HS-5 (cell line): ENCODE measurements at places on chromosomes 13 and 19.

DNA sequence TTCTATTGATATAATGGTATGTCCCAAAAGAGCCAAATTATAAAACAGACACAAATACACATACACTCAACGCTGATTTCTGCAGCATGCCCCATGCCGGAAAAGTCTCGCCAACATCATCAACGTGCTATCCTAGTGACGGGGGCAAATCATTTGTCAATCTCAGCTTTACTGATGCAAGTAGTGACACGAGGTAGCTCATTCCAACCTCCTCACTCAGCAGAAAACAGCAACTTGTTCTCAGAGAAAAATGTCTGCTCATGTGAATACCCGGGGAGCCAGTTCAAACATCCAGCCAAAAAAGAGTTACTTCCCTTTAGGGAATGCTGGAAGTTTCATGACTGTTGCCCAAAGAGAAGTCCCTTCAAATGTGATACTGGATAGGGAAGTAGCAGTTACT is 46.3 kb downstream of the SOX21 start:
- DNase-seq, result no peak

DNA sequence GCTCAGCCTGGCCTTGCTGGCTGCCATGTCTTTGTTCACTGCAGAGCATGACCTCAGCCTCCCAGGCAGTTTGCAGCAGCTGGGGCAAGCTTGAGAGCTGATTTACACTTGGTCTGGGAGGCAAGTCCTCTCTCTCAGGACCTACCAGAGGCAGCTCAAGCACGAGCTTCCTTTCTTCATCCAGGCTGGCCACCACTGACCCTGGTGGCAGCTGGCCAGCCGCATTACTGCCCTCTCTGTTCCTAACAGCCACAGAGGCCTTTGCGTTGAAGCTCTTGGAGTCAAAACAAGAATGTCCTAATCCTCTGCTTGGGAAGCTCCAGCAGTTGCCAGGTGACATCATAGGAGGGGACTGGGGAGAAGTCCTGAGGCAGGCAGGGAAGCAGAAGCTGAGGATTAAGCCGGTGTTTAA is 85.7 kb downstream of the NUFIP1 start:
- no peak for DNase-seq

DNA sequence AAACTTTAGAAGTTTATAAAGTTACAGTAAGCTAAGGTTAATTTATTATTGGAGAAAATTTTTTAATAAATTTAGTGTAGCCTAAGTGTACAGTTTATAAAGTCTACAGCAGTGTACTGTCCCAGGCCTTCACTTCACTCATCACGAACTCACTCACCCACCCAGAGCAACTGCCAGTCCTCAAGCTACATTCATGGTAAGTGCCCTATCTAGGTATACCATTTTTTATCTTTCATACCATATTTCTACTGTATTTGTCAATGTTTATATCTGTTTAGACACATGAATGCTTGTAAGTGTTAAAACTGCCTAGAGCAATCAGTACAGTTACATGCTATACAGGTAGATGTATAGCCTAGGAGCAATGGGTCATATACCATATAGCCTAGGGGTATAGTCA is 12.5 kb downstream of the INTS6 start:
- no peak for DNase-seq

DNA sequence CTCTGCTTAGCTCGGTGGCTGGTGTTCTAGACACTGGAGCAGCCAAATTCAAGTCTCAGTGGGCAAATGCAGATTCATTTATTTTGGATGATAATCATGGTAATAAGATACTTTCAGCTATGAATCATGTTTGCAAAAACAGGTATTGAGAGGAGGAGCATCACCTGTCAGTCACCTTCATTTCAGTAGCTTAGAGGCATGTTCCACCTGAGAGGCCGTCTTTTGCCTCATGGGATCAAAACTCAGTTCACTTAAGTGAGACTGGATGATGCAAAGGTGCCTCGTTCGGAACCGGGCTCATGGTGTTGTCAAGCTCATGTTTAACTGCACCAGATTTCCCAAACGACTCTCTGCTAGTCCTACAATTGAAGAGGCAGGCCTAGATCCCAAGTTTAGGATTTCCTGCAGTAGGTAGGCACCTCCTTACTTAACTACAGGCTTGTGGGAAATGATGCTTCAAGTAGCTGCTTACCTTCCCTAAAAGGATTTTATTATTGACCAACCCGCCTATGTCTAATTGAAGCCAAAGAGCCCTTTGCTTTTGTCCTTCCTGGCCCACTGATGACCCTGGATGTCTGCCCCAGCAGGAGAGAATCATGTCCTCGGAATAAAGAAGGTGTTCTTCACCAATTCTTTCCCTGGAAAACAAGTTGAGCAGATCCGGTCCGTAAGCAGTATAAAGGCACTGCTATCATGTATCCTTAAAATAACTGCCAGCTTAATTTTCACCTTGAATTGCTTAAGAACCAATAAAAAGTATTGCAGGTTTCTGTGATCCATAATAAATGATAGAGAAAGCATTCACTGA is 60.0 kb downstream of the ZAR1L start:
- DNase-seq, result no peak

GRCh38 chr19:40590464-40591265 is 10.5 kb upstream of the LTBP4 start:
- no peak for DNase-seq

DNA sequence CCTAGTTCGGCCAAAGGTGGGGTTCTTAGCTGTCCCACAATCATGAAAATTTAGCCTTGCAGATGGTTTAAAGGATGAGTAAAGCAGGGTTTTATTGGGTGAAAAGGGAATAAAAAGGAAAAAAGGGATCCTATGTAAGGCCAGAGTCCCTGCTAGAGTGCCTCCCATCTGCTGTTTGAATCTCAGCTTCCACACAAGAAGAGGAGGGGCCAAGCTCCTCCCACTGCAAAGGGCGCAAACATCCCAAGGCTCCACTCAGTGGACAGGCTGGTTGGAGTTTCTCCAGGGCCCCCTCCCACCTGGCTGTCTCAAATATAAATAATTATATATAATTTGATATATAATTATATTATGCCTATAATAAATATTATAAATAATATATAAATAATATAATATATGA is 1272.1 kb upstream of the PCDH20 start:
- no peak for DNase-seq

- DNase-seq, result no peak
Measured at GRCh38 chr13:47555235-47555634, 445.8 kb downstream of the SUCLA2 start.

GRCh38 chr19:31560086-31561060 is 211.1 kb upstream of the TSHZ3 start:
- no peak for DNase-seq

DNA sequence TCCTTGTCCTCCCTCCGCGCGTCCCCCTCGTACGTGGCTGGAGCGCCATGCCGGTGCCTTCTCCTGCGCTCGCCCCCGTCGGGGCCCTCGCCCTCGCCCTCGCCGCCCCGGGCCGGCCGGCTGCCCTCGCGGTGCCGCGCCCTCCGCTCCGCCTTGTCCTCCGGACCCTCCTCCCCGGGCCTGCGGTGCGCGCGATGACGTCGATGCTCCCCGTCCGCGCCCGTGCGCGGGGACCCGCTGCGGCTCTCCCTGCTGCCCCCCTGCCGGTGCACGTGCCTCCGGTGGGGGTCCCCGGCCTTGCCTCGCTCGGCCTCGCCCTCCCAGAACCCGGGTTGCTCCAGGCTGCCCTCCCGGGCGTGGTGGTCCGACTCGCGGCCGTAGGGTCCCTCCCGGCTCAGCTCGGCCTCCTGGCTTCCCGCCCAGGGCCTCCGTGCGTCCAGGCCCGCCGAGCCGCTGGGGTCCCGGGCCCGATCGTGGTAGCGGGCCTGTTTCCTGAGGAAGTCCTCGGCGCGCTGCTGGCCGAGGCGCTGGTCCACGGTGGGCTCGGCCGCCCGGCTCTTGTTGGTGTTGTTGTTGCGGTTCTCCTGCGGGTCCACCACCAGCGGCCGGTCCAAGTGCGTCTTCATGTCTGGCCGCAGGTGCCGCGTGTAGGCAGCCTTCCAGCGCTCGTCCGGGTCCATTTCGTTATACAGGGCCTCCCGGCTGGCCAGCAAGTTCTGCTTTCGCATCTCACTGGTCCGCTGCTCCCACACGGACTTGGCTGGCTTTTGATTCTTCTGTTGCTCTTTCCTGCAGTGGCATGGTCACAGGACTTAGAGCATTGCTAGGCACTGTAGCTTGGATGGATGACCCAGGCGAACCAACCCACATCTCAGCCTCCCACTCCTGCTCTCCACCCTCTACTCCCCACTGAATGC is 148.6 kb downstream of the IER2 start:
- no peak for DNase-seq
